ENCODE measurements at places on chromosomes 16 and 17.

DNA sequence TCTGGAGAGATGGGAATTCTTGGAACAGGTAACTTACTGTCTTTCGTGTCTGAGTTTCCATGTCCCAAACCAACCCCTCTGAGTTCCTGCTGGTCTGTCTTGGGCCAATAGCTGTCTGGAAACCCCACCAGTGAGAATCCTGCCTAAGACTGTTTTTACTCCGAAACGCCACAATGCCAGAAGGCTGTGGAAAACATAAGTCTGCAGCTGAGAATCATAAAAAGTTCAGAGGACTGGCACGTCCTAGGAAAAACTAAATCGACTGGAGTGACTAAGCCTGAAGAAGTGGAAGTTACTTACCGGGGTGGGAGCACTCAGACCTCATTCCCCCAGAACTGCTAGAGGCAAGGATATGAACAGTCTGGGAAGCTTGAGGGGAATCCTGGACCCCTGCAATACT, 13.3 kb downstream of the LRRC75A start:
- no peak for DNase-seq

- DNase-seq: no peak
These were observed 7.4 kb upstream of the SCIMP start for GRCh38 chr17:5241861-5242671.

DNA sequence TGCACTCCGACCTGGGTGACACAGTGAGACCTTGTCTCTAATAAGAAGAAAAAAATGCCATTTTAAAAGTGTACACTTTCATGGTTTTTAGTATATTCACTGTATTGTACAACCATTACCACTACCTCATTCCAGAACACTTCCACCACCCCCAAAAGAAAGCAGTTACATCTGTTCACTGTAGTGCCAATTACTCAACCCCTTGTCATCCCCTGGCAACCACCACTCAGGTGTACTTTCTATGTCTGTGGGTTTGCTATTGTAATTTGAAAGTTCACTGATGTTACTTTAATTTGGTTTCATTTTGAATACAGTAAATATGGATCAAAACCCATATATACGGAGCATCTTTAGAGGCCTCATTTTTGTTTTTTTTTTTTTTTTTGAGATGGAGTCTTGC, 6.1 kb downstream of the ZG16 start:
- no peak for DNase-seq

GRCh38 chr17:71441098-71441497, 679.7 kb upstream of the SOX9 start:
- DNase-seq: no peak

DNA sequence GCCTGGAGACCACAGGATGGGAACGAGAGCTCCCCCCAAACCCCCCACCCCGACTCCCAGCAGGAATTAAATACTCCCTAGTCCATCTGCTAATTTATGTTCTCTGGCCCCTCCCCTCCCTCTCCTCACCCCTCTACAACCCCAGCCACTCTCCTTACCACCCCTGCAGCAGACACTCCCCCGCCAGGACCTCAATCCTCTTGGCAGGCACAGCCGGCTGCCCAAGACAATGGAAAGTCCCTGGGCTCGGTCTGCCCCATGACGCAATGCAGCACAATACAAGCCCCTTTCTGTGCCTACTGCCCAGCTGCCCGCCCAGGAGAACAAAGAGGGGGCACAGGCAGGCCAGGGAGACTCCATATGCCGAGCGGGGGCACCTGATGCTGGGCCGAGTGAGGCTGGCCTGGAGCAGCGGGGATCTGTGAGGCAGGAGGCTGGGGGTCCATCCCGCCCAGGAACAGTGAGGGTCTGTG, 30.3 kb upstream of the CDC42EP4 start:
- DNase-seq: peak; percentile 67

DNA sequence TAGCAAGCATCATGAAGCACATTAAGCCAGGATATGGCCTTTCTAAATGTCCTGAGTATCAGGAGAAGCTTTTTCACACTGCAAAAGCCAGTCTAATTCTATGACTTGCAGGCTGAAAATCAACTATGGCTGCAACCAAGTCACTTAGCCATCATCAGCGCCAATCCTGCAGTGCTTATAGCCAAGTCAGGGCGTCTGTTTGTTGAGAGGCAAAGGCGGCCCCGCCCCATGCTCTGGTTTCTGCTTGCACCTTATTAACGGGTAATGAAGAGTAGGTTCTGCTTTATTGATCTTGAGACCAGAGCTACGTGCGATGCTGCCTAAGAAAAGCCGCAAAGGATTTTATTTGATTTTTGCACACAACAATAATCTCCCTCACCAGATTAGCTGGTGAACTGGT, 88.4 kb downstream of the CDH13 start:
- DNase-seq: no peak

- DNase-seq: peak; percentile 98
These were observed 9.0 kb downstream of the ADGRG1 start for GRCh38 chr16:57637424-57637823.

DNA sequence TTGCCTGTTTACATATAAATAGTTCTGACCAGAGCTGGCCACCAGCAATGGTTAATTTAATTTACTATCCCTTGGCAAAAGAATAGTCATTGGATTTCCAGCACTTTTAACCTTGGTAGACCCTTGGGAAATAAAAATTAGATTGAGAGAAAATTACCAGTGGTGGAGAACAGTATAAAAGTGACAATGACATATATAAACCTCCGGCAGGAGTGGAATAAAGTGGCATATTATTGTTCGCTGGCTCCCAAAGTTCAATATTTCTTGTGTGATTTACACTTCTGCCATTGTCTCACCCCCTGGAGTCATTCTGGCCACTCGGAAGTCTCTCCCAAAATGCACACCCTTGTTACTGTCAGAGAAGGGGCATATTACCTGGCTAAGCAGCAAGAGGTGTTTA, 347.7 kb downstream of the NPIPA8 start:
- DNase-seq: no peak

GRCh38 chr16:27195076-27195741, 8.1 kb upstream of the KDM8 start:
- no peak for DNase-seq

DNA sequence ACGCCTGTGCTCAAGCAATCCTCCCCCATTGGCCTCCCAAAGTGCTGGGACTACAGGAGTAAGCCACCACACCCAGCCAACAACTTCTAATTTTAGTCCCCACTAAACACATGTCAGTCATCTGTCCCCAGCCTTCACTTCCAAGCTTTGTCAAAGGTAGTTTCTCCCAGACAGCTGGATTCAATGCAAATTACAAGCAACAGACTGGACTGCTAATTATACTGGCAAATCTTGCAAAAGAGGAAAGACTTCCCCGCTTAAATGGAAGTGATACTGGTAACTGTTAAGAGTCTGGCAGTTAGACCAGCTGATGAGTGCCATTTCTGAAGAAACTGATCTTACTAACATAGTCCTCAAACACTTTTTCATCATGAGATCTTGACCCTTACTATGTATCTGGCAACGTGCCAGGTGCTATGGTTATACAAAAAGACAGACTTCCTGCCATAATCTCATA, 8.2 kb upstream of the GGA2 start:
- no peak for DNase-seq

DNA sequence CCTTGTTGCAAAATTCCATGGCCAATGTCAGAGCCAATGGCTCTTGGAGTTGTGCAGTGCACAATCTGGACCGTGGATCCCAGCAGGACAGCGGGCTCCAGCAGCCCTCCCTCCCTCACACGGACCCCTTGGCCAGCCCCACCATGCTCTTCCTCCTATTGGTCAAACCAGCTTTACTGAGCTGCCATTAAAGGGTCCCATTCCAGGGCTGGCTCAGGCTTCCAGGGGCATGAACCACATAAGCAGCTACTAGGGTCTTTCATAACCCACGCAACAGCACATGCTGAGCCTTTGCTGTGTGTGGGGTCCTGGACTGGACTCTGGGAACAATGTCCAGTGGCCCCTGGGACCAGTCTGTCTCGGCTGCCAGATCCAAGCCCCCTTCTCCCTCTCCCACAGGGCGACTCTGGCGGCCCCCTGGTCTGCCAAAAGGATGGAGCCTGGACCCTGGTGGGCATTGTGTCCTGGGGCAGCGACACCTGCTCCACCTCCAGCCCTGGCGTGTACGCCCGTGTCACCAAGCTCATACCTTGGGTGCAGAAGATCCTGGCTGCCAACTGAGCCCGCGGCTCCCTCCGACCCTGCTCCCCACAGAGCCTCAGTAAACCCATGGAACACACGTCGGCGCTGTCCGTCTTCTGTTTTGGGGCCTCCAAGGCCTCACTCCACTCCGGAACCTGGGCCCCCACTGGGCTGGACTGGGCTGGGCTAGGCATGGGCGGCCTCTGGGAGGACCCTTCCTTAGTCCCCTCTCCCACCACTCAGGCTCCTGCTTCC, 5.7 kb downstream of the CTRB1 start:
- no peak for DNase-seq

DNA sequence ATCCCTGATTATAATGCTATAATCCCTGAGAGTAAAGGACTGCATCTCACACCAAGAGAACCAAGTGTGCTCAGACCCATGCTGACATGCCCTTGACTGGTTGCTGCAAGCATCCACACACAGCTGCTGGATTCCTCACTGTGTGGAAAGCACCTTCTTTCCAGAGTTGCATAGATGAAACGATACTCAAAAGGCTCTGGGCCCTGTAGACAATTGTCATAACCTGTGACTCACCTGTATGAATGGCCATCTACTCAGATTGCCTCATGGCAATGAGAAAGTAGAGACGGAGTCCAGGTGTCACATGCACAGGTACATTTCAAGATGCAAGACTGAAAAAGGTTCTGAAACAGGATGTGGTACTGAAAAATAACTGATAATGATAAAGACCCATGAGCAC, 58.1 kb downstream of the MPHOSPH6 start:
- no peak for DNase-seq

DNA sequence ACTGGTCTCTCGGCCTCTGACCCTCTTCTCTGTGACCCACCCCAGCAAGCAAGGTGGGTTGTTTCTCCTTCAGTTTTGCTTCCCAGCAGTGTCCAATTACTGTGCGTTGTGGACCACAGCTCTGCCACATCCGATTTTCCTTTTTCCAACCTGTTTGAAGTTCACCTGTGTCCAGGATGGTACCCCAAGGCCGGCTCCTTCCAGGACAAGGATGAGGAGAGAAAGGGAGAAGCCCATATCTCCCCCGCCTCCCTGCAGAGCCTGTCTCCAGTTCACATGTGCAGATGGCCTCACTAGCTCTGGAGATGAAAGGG, 13.5 kb downstream of the NMRAL1 start:
- no peak for DNase-seq

- DNase-seq: no peak
These were observed 161.3 kb downstream of the RPTOR start for GRCh38 chr17:80705988-80706387.

- DNase-seq: peak; percentile 76
These were observed 122.4 kb upstream of the NLRP1 start for GRCh38 chr17:5706577-5707210.

- peak; percentile 65 for DNase-seq
These were observed 66.8 kb downstream of the DNAH3 start for GRCh38 chr16:21083729-21084268.

- peak; percentile 47 for DNase-seq
These were observed 117.3 kb upstream of the RCVRN start for GRCh38 chr17:10022416-10022815.

- DNase-seq: peak; percentile 47
These were observed 130.5 kb downstream of the NPIPB5 start for GRCh38 chr16:22641131-22641628.

DNA sequence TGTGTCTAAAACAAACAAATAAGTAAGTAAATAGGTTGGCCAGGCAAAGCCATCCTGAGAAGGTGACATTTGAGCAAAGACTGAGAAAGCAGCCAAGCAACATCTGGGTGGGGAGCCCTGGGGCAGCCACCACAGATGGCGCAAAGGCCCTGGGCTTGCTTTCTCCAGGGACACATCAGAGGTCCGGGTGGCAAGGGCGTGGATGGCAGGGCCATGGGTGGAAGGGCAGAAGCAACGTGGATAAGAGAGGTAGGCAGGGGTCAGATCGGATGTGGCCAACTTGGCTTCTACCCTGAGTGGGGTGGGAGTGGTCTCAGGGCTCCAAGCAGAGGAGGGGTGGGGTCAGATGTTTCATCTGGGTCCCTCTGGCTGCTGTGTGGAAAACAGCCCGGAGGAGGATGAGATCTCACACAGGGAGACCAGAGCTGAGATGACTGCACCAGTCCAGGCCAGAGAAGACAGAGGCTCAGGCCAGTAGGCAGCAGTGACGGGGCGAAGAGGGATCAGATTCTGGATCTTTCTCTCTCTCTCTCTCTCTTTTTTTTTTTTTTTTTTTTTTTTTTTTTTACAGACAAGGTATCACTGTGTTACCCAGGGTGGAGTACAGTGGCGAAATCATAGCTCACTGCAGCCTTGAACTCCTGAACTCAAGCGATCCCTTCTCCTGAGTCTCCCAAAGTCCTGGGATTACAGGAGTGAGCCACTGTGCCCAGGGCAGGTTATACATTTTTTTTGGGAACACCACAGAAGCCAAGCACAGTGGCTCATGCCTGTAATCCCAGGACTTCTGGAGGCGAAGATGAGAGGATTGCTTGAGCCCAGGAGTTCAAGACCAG, 6.1 kb upstream of the SPN start:
- DNase-seq: no peak

DNA sequence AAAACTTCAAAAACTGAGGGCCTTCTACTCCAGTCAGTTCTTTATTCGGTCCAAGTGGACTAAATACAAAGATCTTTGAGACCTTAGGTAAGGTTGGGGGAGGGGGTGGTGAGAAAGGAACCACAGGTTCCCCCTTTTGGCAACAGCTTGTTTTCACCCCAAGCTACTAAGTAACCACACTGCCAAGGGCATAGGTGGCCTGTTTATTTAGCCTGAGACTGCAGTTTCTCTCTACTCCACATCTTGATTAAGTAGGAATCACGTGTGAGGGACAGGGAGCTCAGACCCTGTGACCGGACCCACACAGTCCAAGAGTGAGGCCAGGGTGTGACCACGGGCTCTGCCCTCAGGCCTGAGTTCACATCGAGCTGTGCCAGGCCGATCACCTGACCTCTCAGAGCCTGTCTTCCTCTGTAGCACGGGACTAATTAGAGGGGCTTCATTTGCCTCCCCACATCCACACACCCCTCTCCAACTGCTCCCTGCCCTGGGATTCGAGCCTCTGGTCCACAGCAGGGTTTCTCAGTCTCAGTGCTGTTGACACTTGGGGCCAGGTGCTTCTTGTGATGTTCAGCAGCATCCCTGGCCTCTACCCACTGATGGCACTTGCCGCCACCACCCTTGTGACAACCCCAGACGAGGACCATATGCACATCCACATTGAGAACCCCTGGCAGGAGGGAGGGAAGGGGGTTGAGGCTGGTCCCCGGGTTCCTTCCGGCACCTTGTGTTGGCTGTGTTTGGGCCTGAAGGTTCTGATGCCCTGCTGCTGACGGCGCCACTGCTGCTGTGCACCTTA, 17.8 kb downstream of the ST6GALNAC2 start:
- peak; percentile 94 for DNase-seq

DNA sequence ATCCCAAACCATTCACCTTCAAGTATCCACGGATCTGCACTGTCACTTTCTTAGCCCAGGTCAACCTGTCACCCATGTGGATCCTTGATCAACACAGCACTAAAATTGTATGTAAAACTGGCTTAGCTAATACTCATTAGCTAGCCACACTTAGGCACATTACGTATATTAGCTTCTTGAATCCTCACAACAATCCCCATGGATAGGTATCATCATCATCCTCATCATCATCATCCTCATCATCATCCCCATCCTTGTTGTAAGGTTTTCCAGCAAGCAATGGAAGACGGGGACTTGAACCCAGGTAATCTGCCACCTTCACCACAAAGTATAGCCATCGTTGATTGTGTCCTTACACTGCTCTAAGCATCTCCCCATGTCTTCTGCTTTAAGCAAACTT, 184.3 kb downstream of the XYLT1 start:
- no peak for DNase-seq

- peak; percentile 15 for DNase-seq
These were observed 94.6 kb downstream of the SPECC1 start for GRCh38 chr17:20103454-20104446.

GRCh38 chr16:70715055-70715858, 29.4 kb upstream of the MTSS2 start:
- no peak for DNase-seq

Data from SK-MEL-5 (cell line).